Stimulated activated CD4-positive, alpha-beta T cell treated with anti-CD3 and anti-CD28 coated beads, Interleukin-2, amount 100 ng/mL, for 48 hours (primary cell): ENCODE measurements at places on chromosomes 2 and 18.

GRCh38 chr18:57294547-57294946 is 57.8 kb upstream of the ST8SIA3 start:
- DNase-seq, result no peak

- DNase-seq, result no peak
These were observed 57.3 kb upstream of the FAM117B start for GRCh38 chr2:202577250-202578183.

GRCh38 chr2:16635791-16636699 is 29.6 kb downstream of the CYRIA start:
- DNase-seq, result no peak

- DNase-seq, result no peak
These were observed 75.0 kb upstream of the NETO1 start for GRCh38 chr18:72942766-72943165.

DNA sequence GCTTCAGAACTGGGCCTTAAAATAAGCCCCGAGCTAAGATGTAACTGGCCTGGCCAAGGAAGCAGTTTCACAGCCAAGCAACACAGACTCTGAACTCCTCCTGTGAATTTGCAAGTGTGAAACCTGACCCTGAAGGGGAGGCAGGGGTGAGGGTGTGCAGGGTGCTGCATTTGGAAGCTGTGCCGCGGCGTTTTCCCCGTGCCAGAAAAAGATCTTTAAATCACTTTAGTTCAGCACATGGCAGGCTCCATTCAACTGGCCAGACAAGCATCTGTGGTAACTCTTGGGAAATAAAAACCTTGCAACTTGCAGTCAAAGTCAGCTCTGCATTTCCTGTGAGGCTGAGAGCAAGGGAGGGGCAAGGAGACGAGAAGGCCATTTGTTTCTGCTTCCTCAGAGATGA is 209.3 kb upstream of the SOX11 start:
- DNase-seq, result no peak

- DNase-seq, result no peak
These were observed 1.0 kb upstream of the TCF4 start for GRCh38 chr18:55588870-55589595.

- DNase-seq, result no peak
These were observed 45.2 kb downstream of the DOK1 start for GRCh38 chr2:74599676-74600075.

GRCh38 chr2:16394072-16394985 is 271.3 kb downstream of the CYRIA start:
- DNase-seq, result no peak

DNA sequence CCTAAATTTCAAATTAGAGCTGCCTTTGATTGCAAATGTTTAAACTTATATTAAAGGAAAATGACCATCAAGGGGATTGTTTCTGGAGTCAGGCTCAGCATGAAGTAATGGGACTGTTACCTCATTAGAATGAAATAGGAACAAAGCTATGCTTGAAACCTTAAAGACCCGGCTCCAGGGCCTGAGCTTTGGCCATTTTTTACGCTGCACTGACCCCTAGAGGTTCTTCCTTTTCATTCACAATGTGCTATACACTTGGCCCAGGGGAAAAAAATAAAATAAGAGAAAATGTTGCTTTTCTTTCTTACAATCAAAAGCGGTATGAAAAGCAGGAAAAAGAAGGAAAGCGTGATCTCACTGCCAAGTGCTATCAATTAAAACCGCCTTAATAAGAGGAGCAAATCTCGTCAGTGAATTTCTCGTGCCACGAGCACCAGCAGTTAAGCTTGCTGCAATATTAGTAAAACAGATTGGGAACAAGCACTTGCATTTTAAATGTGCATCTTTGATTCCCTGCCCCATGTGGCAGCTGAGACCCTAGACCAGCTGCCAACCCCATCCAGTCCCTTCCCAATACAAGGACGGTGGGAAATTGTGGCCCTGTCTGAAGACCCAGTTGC is 96.6 kb downstream of the MBD2 start:
- DNase-seq, result no peak

GRCh38 chr2:190136825-190137224 is 74.3 kb upstream of the MSTN start:
- no peak for DNase-seq

- DNase-seq, result no peak
These were observed 388.9 kb upstream of the RGPD4 start for GRCh38 chr2:107437807-107438206.

DNA sequence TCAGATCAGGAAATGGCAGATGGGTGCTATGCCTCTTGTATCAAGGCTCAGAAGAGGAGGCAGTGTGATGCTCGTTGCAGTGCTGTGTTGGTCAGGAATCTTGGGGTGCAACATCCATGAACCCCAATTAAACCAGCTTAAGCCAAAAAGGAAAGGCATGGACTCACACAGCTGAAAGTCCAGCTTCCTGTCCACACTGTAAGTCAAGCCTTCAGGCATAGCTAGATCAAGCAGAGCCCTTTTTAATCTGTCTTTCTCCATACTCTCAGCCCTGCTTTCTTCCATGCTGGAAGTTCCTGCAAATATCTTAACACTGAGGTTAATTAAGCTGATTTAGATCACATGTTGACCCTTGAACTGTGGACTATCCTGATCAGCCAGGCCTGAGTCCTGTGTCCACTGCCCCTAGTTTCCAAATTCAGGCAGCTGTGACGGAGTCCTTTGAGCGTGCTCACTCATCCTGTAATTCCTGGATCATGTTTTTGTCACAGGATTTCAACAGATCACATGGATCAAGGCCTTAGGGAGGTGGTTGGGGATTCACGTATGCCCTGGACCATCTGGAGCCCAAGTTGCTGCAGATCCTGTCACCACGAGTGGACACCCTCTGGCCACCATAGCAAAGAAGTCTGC is 4.5 kb upstream of the C2orf74 start:
- DNase-seq, result no peak

DNA sequence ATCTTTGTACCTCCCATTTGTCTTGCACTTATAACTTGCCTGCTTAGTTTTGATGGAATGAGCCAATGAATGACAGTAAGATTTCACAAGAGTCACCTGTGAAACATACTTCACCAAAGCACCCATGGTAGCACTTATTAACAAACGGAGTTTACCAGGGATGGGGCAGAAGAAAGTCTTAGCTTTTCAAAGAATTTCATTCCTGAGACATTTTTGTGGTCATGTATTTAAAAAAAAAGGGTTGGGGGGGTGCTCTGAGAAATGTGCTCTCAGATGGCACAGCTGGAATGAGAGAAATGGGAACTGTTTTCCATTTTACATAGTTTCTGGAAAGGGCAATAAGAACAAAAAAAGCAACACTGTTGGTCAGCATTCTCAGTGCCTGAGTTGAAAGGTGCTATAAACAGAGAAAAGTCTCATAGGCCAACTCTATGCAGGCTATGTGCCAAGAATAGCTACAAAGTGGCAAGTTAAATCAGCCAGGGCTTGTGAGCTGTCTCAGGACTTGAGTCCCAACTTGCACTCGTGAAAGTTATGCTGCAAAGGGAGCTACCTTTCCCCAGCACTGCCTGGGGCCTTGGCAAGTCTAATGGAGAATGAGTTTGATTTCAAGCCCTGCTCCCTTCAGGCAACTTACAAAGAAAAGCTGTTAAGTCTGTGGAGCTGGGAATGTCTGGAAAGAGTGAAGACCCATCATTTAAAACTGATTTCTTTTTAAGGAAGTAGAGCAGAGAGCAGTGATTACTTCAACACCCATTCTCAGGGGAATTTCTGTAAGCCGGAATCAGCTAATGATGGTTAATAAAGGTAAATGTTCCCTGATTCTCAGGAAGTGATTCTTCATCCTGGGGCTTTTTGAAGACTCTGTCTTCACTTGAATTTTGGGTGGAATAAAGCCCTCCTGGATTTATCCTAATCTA is 170.6 kb downstream of the SLC8A1 start:
- no peak for DNase-seq

- DNase-seq, result no peak
These were observed 44.7 kb downstream of the PIK3C3 start for GRCh38 chr18:41999751-42000150.

GRCh38 chr2:131127076-131127475 is 21.9 kb downstream of the PLEKHB2 start:
- DNase-seq, result no peak

DNA sequence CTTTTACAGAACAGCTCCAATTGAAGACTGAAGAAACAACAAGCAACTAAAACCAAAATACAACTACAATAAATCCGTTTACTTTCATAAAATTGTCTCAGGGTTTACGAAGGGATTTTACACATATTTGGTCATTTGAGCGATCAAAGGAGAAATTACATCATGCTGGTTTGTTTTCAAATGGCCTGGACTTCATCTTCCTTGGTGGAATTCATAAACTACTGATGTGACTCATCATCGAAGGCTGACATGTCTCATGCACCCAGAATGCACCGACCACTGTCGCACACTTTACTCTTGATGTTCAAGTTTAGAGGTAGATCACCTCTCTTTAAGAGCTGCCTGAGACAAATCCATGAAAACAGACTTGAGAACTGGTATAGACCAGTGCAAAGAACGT is 25.6 kb upstream of the PMAIP1 start:
- DNase-seq, result no peak

DNA sequence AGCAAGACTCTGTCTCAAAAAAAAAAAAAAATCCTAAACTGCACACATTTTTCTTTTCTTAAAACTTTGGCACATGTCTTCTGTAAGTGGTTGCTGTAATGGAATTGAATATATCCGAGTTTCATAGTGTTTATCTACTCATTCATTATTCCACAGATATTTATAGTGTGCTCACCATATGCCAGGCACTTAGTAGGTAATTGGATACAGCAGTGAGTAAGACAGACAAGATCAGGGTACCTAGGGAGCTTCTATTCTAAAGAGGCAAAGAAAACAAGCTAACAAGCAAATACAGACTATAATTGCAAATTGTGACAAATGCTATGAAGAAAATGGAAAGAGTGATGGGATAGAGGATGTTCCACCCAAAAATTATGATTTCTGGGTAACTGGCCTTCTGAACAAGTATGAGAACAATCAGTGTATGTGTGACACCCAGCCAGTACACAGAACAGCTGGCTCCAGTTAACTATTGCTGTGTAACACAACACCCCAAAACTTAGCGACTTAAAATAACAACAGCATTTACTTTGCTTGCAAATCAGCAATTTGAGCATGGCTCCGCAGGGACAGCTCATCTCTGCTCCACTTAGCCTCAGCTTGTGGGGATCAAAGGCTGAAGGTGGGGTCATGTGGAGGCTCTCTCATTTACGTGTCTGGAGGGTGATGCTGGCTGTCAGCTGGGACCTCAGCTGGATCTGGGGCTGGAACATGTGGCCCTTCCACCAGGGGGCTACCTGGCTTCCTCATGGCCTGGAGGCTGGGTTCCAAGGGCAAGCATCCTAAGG is 224.9 kb downstream of the INSIG2 start:
- no peak for DNase-seq

DNA sequence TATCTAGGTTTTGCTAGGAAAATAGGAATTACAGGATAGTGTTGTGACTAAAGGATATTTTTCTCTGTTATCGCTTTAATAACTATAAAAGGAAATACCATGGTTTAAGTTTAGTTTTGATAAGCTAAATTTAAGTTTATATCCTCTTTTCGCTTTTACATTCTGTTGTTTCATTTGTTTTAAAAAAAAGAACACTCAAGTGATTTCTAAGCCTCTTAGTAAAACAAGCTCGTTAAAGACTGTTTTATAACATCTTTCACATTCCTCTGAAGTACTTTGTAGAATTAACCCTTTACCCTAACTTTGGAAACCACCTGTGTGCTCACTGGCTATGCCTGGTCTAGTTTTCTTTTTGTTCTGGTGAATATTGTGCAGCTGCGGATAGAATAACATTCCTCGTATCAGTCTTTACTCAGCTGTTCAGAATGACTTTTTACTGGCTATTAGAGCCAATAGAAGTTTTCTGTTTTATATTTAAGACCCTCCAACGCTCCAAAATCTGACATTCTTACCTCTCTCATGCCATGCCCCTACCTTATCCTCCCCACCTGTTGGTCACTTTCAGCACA is 183.1 kb downstream of the PTPRM start:
- DNase-seq, result no peak

GRCh38 chr2:146246002-146246735 is 1598.7 kb upstream of the ACVR2A start:
- no peak for DNase-seq

DNA sequence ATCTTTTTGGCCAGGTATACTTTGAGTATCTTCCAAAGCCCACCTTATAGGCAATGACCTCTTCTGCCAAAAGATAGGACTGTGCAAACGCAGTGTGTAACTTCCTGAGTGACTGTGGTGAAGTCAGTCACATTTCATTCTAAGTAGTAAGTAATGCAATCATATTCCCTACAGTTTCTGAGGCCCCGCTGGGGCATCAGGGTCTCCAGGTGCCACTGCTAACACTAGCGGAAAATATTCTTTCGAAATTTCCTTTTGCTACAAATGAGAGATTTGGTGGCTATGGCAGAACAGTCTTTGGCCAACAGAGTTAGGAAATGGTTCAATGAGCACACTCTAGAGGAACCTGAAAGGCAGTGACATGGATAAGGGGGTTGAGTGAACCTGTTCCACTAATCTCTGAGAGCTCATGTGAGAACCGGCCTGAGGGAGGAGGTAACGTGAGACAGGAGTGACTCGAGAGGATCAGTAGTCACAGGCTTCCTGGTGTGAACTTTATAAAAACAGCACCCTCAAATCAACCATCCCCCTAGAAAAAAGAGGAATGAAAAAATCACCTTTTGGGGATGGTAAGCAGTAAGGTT is 102.6 kb upstream of the LPIN2 start:
- no peak for DNase-seq

GRCh38 chr2:210655229-210655975 is 99.0 kb downstream of the CPS1 start:
- no peak for DNase-seq

- DNase-seq, result no peak
These were observed 14.3 kb upstream of the STAM2 start for GRCh38 chr2:152189622-152190495.

- no peak for DNase-seq
These were observed 6.0 kb downstream of the LHCGR start for GRCh38 chr2:48749291-48750127.

DNA sequence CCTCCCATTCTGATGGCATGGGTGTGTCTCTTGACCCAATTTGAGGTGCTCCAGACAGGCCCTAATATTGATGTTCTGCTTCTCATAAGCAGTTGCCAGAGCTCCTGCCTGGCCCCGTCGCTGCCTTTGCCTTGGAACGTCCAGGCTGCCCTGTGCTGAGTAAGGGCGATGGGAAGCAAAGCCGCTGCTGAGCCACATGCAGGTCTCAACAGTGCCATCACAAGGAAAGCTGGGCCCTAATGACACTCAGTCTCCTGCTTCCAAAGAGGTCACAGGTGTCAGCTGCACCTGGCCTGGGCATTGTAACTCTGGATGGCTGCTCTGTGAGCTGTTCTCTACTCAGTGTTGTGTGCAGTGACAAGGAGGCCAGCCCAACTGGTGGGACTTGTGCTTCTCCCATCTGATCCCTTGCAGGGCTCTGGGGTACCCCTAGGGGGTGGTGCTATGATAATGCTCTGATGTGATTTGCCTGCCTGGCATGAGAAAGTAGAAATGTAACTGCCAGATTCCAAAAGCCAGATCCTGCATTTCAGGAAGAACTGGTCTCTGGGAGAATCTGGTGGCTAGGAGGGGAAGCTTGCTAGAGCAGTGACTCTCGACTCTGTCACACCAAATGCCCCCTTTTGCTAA is 8.7 kb downstream of the TTC39C start:
- no peak for DNase-seq

GRCh38 chr18:7645756-7646155 is 78.6 kb downstream of the PTPRM start:
- no peak for DNase-seq
